H7 (cell line): ENCODE measurements at places on chromosomes 13 and 19.
A peak's percentile ranks its signal among the peaks of the same experiment; 100 is the strongest.

GRCh38 chr19:55675661-55676354, 782 bp downstream of the EPN1 start:
- DNase-seq: no peak

GRCh38 chr19:11041966-11042627, 47.2 kb upstream of the LDLR start:
- no peak for DNase-seq

- no peak for DNase-seq
These were observed 18.4 kb upstream of the ITM2B start for GRCh38 chr13:48214519-48215121.

DNA sequence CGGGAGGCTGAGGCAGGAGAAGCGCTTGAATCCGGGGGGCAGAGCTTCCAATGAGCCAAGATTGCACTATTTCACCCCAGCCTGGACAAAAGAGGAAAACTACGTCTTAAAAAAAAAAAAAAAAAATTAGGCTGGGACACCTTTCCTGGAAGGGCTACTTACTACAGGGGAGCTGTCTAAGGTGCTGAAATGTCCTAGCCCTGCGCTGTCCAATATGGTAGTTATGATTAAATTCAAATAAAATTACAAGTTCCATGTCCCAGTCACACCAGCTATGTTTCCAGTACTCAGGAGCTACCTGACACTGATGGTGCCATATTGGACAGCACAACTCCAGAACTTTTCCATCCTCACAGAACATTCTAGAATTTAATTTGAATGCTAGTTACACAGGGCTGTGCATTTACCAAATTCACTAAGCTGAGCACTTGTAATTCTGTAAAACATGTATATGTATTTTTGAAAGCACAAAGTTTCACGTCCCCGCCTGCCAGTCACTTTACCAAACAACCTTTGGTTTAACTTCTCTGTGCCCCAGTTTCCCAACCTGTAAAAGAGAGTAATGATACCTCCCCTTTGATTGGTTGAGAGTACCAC, 9.2 kb upstream of the ZSCAN22 start:
- no peak for DNase-seq

GRCh38 chr19:29757551-29757950, 42.5 kb upstream of the C19orf12 start:
- no peak for DNase-seq

DNA sequence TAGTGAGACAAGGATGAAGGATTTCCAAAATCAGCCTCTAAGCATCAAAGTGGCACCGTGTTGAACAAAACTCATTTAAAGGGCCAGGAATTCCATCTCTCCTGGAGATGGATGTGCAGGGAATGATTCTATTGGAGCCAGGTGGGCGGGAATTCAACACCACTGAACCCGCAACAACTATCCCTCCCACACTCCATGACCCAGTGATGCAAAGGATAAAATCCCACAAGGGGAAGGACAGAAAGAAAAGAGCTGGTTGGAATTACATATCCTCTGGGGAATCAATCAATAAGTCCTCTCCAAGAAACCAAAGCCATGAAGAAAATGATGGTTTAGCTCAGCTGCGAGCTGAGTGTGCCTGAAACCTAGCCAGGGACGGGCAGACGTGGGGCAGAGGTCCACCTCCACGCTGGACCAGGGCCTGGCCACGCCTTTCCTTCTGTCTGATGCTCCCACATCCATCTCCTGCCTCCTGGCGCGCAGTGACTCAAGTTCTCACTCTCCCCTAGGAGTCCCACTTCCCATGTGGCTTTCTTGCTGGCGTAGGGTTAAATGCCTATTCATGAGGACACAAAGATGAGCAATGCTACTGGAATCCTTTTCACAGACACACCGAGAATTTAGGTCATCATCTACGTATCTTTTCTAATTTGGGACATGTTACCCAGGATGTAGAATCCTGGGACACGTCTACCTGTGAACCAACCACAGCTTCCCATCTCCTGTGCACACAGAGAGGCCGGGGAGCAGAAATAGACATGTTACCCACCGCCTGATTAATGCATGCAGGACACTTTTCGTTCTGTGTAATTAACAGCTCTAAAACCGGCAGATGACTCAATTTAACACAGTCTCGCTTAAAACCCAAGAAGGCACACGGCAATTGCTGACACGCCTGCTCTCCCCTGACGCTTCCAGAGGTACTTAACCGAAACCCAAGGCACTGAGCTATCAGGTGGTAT, 48.6 kb downstream of the PEPD start:
- no peak for DNase-seq

DNA sequence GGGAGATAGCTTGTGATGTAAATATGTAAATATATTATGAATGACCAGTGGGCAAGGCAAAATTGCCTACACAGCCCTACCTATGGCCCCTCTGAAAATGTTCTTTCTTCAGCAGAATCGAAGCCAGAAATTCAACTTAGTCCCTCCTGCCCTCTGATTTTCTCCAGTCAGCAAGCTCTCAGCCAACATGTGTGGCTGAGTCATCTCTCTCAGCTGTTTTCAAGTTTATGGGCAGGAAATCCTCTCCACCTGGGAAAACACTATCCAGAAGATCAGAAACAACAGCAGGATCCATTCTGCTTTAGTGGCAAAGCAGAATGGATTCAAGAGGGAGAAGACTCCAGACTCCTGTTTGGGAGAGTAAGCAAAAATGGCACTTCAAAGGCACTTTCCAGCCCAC, 8.9 kb upstream of the ZNF527 start:
- DNase-seq: no peak

GRCh38 chr13:46850214-46850613, 46.6 kb downstream of the HTR2A start:
- DNase-seq: no peak

DNA sequence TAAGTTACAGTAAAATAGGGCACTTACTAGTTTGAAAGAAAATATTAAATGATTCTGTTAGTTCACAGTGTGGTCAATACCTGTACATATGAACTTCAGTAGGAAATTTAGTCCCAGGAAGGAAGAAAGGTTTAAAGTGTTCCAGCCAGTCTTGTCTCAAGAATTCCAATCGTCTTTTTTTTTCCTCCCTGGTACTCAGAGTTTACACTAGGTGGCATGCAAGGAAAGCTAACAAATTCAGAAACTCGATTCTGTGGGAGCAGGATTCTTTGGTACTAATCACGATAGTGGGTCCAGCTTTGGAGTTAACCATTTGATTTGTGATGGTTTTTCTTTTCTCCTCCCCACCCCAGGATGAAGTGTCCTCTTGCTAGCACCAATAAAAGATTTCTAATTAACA, 43.6 kb downstream of the POLR1D start:
- peak; percentile 52 for DNase-seq

DNA sequence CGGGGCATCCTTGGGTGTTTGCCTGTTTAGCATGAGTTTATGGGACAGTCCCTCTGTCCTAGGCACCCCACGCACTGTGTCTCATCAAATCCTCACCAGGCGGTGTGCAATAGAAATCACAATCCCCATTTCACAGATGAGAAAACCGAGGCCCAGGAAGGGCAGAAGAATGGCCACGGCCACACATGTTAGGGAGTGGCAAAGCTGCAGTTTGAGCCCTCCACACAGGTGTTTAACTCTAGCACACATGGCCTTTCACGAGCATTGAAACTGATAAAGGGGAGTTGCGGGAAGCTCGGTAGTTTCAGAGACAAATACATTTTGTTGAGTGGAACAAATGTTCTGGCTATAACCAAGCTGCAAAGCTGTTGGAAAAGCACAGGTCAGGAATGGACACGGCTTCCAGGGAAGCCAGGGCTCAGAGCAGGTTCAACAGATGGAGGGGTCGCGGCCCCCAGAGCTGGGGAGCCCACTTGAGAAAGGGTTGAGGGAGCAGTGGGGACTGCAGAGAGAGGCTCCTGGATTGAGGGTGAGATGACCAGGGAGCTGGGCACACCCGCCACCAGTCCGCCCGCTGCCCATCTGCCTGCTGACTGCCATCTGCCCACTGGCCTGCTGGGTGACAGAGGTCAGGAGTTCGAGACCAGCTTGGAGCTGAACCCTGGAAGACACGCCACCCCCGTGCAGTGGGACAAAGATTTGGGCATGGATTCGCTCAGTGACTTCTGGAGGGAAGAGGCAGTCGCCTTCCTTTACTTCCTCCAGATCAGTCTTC, 154.7 kb downstream of the URI1 start:
- no peak for DNase-seq

- no peak for DNase-seq
These were observed 23.9 kb upstream of the URAD start for GRCh38 chr13:28012383-28012782.

DNA sequence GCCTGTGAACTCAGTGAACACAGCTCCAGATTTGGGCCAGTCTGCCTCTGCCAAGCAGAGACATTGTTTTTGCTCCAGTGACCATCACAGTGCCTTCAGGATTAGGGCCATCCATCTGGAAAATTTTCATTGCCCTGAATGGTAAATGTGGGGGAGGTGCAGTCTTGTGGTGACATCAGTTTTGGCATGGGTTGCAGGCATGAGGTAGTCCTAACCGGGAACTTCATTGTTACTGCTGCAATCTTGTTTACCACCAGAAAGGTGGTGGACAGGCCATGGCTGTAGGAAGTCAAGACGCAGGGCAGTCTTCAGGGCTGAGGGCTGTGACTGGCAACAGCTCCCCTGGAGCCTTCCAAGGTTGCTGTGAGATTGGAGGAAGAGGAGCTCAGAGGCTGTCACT, 55.2 kb downstream of the SPATA13 start:
- no peak for DNase-seq

GRCh38 chr13:99301913-99302636, 5.1 kb downstream of the GPR183 start:
- no peak for DNase-seq
